A549 (cell line): ENCODE measurements at places on chromosomes 16 and 17. TPM values are rescaled to one million over a fixed set of nuclear protein-coding genes. Genes with fewer than 3 reads are reported as not detected.

GAA gene
- 36.5 to 48.2 TPM (median 47.4 TPM) in 3 replicates for polyA plus RNA-seq

MYH8 gene
- polyA plus RNA-seq, result not detected in 3 replicates

KRTAP3-2 gene
- polyA plus RNA-seq, result not detected in 3 replicates

NOL3 gene
- polyA plus RNA-seq, result 38.5 to 41.3 TPM (median 39.1 TPM) in 3 replicates

DBF4B gene
- polyA plus RNA-seq, result 27.5 to 32.3 TPM (median 30.1 TPM) in 3 replicates

SPN gene
- 0.03 TPM in 2 of 3 replicates, not detected in the other for polyA plus RNA-seq

TNFRSF13B gene
- polyA plus RNA-seq, result not detected in 3 replicates

RASL10B gene
- polyA plus RNA-seq, result 0.10 to 0.26 TPM (median 0.24 TPM) in 3 replicates

SHISA9 gene
- polyA plus RNA-seq, result not detected in 3 replicates

NOL11 gene
- polyA plus RNA-seq, result 79.6 to 94.0 TPM (median 93.8 TPM) in 3 replicates

TMEM114 gene
- polyA plus RNA-seq, result not detected in 3 replicates
